Activated T-helper 1 cell treated with anti-CD3 and anti-CD28 coated beads, Interleukin-12 subunit alpha, Interleukin-12 subunit beta, Interleukin-2, Interleukin-4 antibody, amounts not matched to agents 30 ng/mL and 10 ng/mL and 1 ng/mL, durations not matched to agents 14 hours and 24 hours and 36 hours (primary cell): ENCODE measurements at places on chromosomes 7 and 10.

DNA sequence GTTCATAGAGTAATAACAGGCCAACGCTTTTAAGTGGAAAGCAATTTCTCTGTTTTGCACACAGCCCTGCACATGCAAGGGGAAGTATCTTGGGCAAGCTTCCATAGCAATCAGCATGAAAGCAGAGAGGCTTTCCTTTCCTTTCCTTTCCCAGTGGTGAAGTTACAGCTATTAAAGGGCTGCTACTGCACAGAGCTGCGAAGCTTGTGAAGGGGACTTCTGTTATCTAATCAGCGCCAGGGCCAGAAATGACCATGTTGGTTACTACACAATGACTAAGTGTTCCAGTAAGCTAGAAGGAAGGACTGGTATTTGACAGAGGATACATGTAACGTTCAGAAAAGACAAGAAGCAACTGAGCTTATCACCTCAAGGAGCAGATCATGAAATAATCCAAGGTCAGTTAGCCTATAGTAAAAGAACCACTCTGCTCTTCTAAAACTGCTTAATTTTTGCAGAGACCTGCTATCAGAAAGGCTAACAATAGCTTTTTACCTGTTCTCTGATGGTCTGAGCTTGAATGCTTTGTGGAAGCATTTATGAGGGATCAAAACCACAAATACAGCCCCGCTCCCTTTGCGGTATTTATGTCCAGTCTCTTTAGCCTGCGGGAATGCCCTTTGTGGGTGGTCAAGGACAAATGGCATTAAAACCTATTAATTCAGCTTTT lies 45.9 kb downstream of the SGMS1 start:
- no peak overlapping the region for H3K27ac ChIP-seq
- H3K36me3 ChIP-seq: peaks cover 3% of the 10 kb centered on the region
- H3K4me3 ChIP-seq: no peak overlapping the region
- DNase-seq: no peak

DNA sequence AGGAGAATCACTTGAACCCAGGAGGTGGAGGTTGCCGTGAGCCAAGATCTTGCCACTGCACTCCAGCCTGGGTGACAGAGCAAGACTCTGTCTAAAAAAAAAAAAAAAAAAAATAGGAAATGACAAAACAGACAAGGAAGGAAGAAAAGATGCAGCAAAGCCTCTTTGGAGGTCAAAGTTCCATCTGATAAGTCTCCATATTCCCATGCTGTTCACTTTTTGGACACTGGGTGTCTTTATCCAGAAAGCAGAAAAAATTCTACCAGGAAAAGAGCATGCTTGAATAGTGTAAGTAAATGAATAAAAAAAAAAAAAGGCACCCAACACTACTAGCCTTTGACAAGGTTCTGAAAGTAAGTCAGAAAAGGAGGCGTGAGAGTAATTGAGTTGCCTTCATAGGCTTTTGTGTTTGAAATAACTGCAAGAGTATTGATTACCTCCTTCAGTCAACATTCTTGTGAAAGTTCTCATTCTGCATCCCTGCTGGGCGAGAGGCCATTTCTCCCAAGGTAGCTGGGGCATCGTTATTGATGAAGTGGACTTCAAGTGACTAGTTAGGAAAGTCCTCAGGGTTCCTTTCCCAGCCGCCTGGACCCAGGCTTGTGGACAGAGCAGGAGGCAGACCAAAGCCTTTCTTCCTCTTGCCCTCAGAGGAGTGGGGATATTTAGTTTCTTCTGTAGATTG lies 133.3 kb upstream of the KIF5B start:
- DNase-seq: no peak
- H3K27ac ChIP-seq: no peak overlapping the region
- H3K27me3 ChIP-seq: peaks cover under 1% of the 10 kb centered on the region
- no peak overlapping the region for H3K4me3 ChIP-seq
- H3K36me3 ChIP-seq: no peaks in the 10 kb centered on the region

GRCh38 chr7:26857506-26858240 lies 6.7 kb downstream of the SKAP2 start:
- H3K4me1 ChIP-seq: no peaks in the 10 kb centered on the region
- DNase-seq: no peak
- H3K4me3 ChIP-seq: no peak overlapping the region
- peaks cover 69% of the 10 kb centered on the region for H3K27me3 ChIP-seq

- peak overlapping the region; percentile 97 for H3K4me3 ChIP-seq
- peaks cover 17% of the 10 kb centered on the region for H3K36me3 ChIP-seq
- peaks cover 39% of the 10 kb centered on the region for H3K4me1 ChIP-seq
Measured at GRCh38 chr10:90872648-90873020, 860 bp downstream of the RPP30 start.

DNA sequence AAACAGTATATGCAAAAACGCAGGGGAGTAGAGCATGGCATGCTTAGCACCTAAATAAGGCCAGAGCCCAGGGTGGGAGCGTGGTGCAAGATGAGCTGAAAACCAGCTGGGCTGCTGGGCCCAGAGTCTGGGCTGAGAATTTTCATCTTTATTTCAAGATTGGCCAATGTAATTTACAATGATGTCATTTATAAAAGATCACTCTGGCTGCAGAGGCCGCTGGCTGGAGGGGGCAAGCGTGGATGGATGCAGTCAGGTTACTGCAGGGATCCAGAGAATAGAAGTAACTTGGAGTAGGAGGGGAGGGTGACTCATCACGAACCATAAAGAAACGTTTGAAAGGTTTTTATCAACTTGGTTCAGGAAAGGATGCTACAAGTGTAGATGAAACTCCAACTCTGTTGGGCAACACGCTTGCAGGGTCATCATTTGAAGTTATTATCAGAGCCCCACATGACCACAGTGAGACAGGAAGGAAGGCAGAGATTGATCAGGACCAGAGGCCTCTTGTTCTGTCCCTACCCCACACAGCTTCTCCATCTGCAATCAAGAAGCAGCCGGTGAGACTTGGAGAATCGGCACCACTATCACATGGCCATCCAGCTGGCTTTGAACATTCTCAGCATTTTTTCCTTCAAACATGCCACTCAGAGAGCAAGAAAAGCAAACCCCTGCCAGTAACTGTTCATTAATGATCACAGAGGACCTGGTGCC lies 49.2 kb downstream of the ODAD2 start:
- no peaks in the 10 kb centered on the region for H3K36me3 ChIP-seq
- H3K27ac ChIP-seq: no peak overlapping the region
- peaks cover 4% of the 10 kb centered on the region for H3K27me3 ChIP-seq
- no peak overlapping the region for H3K4me3 ChIP-seq
- no peaks in the 10 kb centered on the region for H3K4me1 ChIP-seq
- no peak for DNase-seq

DNA sequence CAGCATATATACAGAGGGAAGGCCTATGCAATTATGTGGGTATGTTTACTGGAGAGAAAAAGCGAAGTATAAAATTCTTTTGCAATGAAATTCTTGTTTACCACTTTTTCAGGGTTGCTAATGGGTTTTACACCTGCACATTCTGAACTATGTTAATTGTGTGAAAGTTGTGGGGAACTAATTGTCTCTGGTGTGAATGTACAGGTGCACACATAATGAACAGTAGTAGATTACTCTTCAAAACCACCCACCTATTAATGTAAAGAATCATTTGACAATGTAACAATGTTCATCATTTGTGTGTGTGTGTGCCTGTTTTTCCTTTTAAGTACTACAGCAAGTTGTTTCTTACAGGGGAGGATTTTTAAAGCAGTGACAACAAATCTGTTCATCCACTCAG lies 80.0 kb upstream of the FEZF1 start:
- H3K27me3 ChIP-seq: no peaks in the 10 kb centered on the region
- no peak for DNase-seq
- no peaks in the 10 kb centered on the region for H3K4me1 ChIP-seq
- H3K27ac ChIP-seq: no peak overlapping the region
